NCI-H460 (cell line): ENCODE measurements at places on chromosomes 6 and 20. TPM values are rescaled to one million over a fixed set of nuclear protein-coding genes. Genes with fewer than 3 reads are reported as not detected.

- DNase-seq = no peak
These were observed 166.3 kb upstream of the EEF1E1 start for GRCh38 chr6:8268606-8269005.

DNA sequence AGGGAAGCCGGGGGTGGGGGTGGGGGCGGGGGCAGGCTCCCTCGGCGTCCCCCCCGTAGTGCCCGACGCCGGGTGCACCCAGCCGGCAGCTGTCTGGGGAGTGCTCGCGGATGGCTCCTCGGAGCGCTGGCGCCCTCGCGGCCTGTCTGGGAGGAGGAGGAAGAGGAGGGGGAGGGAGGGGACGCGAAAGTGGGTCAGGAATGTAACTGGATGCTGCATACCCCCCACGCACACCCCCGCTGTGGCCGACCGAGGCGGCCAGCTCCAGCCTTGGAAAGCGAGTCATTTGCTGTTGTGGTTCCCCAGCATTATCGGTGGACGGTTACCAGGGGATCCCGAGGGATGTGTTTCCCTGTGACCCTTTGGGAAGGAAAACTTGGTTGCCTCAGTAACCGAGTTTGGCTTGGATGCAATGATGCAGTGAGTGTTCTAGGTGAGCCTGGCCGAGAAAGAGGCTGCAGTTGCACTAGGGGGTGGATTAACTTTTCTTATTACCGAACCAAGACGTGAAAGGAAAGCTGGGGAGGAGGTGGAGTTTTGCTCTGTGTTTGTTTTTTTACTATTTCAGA lies 55.2 kb upstream of the RREB1 start:
- DNase-seq = no peak

DNA sequence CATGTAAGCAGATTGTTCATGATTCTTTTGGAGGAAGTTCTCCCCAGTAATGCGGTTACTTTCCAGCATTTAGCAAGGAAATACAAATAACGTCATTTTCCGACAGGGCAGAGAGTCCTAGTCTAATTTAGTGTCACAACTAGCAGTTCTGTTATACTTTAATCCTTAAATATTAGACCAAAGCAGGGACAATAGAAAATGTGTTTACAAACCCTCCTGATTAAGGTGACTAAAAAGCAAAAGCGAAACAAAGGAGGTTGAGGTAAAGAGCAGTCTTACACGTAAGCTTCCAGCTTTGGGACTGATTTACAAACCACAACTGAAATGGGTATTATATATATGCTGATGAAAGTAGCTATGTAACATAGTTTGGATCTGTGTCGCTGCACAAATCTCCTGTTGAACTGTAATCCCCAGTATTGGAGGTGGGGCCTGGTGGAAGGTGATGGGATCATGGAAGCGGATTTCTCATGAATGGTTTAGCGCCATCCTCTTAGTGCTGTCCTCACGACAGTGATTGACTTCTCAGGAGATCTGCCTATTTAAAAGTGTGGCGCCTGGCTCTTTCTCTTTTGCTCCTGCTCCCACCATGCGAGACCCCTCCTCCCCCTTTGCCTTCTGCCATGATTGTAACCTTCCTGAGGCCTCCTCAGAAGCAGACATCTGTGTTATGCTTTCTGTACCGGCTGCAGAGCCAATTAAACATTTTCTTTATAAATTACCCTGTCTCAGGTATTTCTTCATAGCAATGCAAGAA lies 81.9 kb downstream of the PLCB1 start:
- DNase-seq = no peak

DNA sequence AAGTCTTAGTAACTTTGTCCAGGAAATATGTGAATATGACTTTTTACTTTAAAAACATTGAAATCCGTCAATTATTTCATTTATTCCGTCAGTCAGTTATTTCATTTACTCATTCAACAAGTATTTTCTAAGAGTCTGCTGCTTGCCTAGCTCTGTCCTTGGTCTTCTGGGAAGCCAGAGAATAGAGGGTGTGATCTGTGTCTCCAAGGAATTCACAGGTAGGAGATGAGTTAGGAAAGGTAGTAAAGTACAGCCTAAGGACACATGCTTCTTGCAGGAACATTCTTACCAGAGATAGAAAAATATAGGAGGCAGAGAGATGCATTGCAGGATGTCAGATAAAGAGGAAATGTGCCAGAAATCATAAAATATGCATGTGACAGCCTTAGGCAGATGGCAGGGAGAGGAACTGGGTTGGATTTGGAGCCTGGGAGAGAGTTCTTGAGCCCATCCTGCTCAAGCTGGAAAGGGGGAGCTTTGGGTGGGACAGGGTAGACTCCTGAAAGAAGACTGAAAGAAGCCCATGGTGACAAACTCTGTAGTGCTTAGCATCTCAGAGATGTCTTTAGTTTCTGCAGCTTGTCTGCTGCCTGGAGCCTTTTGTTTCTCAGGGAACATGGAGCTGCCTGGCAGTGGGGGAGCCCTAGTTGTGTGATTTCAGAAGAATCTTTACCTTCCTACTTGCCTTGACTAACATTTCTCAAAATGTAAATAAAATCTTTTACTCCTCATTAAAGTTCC lies 3.5 kb downstream of the SH3BGRL2 start:
- no peak for DNase-seq

GRCh38 chr6:16705081-16705993 lies 55.9 kb downstream of the ATXN1 start:
- no peak for DNase-seq

GRCh38 chr6:71411882-71412281 lies 123.3 kb downstream of the OGFRL1 start:
- DNase-seq = no peak

GRCh38 chr6:139762587-139763031 lies 388.2 kb upstream of the CITED2 start:
- DNase-seq = no peak

- DNase-seq = no peak
These were observed 21.8 kb downstream of the CDC5L start for GRCh38 chr6:44409207-44409794.

- DNase-seq = no peak
These were observed 142.8 kb downstream of the DLL1 start for GRCh38 chr6:170147832-170148708.

GRCh38 chr6:106922626-106923025 lies 51.9 kb downstream of the CD24 start:
- DNase-seq = no peak

DNA sequence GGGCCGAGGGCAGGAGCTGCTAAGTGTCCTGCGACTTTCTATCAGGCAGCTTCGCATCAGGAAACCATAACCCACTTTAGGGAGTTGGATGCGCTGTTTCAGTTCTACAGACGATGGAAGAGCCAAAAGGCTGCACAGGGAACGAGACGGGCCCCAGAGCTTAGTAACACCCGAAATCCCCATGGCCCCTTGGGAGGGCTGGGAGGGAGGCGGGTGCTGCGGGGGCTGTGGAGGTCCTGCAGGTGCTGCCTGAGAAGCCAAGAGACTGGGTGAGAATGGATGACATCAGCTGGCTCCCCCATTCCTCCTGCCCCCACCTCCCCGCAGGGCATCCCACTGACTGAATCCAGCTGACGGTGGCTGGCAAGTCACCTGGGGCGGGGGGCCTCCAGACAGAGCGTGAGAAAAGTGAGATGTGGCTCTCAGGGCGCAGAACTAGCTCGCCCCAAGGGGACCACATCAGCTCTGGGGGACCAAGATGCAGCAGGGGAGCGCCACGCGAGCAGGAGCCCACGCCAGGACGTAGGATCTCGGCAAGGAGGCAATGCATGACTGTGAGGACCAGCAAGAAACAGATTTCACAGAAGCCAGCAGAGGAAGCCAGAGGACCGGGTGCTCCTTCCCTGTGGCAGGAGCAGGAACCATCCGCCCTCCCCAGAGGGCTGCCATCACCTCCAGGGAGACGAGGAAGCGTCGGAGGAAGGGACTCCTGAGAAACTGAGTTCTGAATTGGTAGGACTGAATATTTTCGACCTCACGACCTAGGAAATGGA lies 36.8 kb downstream of the PNLDC1 start:
- DNase-seq = no peak

DNA sequence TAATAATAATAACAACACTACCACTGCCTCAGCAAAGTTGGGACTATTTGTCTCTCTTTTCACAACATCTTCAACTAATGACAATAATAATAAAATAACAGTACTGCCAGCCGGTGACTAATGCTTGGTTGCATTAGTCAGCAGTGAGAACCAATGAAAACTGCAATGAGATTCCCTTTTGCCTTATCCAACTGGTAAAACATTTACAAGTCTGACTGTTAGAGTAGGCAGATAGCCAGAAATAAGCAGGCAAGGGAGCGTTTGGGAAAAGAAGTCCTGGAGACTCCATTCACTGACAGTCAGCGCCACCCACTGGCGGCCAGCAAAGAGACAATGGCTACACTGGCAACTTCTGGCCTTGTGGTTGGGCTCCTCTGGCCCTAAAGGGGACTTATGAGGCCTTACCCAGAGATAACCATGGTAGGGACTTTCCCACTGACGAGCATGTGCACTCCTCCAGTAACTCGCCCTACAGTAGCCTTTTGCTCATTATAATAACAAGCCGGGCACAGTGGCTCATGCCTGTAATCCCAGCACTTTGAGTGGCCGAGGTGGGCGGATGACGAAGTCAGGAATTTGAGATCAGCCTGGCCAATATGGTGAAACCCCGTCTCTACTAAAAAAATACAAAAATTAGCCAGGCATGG lies 3.4 kb upstream of the NSFL1C start:
- DNase-seq = peak; percentile 81

Gene CLVS2
- not detected in 2 replicates for total RNA-seq

Gene GJA10
- not detected in 2 replicates for total RNA-seq

Gene GTSF1L
- total RNA-seq = not detected in 2 replicates

Gene SLC22A16
- total RNA-seq = not detected in 2 replicates
